ENCODE measurements at places on chromosomes 3 and 15.
A peak's percentile ranks its signal among the peaks of the same experiment; 100 is the strongest.

GRCh38 chr3:16307832-16308531 is 43.0 kb downstream of the OXNAD1 start:
- no peak for DNase-seq

DNA sequence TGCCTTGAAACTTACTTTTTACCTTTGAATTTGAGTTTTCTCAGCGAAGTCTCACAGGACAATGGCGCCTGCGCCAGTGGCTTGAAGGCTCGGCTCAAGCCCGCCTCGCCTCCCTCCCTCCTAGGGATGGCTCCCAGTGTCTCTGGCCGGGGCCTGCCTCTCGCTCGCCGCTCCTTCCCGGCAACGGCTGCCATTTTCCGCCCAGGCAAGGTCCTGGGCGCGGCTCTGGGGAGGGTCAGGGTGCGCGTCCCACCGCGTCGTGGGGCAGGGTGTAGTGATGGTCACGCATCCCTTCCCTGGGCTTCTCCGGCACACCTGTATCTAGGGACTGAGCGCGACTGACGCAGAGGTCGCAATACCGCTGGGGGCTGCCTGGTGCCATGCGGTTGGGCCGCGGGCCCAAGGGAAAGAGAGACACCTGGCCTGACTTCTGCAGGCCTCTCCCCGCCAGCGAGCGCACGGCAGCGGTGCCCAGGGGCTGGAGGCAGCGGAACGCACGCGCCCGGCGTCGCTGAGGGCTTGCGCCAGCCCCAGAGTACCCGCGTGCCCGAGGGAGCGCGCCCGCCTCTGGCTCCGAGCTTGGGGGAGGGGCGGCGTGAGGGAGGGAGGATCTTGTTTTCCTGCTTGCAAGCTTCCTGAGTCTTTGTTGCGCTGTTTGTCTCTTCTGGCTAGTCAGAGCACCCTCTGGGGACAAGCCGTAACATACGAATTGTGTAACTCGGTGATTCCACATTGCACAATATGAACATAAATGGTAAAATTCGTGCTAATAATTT is 20.7 kb upstream of the FEM1B start:
- no peak for DNase-seq

DNA sequence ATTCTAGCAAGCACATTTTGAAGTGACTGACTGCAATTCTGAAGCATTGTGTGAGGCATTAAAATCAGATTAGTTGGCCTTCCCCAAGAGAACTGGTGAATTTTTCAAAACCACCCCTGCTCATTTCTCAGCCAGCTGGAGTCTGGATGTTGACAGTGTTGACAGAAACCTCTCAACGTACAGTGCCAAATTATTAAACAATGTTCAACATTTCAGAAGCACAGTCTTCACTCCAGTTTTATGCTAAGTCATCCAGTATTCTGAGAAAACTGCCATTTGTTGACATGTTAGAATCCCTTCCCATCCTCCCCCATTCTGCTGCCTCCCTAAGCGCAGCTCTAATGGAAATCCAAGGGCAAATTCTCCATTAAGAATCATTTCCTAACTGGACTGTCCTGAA is 369.3 kb upstream of the TRIM42 start:
- DNase-seq, result no peak

DNA sequence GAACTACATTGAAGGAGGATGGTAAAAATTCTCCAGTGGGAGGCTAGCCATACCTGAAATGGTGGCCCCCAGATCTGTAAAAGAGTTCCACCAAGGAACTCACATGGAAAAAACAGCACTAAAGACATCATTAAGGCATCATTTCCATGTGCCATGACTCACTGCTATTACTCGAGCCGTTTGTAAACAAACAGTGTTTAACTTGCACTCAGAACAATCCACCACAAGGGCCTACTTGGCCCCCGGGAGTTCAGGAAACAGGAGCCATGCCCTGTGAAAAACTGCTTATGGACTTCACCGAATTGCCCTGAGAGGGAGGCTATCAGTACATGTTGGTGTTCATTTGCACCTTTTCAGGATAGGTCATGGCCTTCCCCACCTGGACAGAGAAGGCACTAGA is 18.2 kb downstream of the CCR4 start:
- DNase-seq, result no peak

GRCh38 chr15:54288049-54288448 is 309.8 kb downstream of the UNC13C start:
- DNase-seq, result no peak

GRCh38 chr3:59607656-59608055 is 557.8 kb upstream of the CFAP20DC start:
- no peak for DNase-seq

- no peak for DNase-seq
Measured at GRCh38 chr3:61060411-61060861, 190.8 kb downstream of the FHIT start.

DNA sequence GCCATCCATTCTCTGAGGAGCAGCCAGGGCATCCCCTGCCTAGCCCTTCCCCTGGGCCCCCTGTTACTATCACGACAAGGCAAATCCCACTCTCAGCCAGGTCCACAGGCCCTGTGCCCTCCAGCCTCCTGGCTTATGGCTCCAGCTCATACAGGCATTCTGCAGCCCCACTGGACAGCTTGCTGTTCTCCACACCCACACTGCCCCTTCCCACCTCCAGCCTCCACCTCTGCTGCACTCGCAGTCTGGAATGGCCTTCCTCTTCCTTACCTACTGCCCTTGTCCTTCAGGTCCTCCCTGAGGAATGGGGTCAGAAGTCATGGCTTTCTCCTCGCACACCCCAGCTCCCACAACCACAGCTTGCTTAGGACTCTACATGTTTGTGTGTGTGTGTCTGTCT is 40.4 kb downstream of the CCDC33 start:
- no peak for DNase-seq

GRCh38 chr15:48845123-48845522 is 32.8 kb upstream of the EID1 start:
- no peak for DNase-seq

DNA sequence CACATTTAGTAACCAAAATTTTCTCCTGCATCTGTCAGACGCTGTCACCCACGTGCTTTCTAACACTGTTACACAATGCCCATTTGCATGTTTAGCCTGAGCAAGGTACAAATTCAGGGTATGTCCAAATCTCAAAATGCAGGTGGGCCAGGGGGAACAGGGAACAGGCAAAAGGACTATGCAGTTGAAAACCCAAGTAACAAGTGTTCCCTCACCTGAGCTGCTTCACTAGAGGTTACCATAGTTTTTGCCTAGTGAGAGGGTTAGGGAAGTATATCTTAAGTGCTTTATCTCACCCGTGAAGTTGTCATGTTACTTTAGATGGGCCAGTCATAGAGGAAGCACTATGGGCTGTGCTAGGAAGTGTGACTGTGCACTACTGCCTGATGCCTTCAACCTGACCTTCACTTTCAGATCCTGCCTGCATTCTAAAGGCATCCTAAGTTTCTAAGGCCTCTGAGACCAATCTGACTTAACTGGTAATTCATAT is 6.0 kb upstream of the TMEM87A start:
- no peak for DNase-seq

DNA sequence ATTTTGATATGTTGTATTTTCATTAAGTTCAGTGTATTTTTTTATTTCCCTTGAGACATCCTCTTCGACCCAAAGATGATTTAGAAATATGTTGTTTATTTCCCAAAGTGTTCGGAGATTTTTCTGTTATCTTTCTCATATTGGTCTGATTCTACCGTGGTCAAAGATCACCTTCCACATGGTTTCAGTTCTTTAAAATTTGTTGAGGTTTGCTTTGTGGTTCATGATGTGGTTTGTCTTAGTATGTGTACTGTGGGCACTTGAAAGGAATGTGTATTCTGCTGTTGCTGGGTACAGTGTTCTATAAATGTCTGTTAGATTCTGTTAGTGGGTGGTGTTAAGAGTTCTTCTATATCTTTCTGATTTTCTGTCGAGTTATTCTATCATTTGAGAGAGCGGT is 103.4 kb upstream of the FHIT start:
- DNase-seq, result no peak

GRCh38 chr3:1197051-1197450 is 104.2 kb downstream of the CNTN6 start:
- DNase-seq, result no peak

DNA sequence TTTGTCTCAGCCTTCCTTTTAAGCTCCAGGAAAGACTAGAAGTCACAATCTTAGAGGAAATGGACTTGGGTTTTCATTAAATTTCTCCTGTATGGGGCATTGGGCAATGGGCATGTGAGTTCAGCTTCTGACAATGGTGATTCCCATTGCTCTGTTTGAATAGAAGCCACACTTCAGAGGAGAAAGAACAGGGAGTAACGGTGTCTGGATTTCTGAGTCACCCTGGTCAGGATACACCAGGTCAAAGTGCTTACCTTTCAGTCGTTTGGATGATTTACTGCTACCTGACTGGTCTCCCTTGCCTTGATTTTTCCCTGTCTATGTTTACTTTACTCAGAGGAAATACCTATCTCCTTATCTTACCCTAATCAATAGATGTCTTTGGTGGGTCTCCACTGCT is 111.7 kb upstream of the VEPH1 start:
- DNase-seq, result no peak

DNA sequence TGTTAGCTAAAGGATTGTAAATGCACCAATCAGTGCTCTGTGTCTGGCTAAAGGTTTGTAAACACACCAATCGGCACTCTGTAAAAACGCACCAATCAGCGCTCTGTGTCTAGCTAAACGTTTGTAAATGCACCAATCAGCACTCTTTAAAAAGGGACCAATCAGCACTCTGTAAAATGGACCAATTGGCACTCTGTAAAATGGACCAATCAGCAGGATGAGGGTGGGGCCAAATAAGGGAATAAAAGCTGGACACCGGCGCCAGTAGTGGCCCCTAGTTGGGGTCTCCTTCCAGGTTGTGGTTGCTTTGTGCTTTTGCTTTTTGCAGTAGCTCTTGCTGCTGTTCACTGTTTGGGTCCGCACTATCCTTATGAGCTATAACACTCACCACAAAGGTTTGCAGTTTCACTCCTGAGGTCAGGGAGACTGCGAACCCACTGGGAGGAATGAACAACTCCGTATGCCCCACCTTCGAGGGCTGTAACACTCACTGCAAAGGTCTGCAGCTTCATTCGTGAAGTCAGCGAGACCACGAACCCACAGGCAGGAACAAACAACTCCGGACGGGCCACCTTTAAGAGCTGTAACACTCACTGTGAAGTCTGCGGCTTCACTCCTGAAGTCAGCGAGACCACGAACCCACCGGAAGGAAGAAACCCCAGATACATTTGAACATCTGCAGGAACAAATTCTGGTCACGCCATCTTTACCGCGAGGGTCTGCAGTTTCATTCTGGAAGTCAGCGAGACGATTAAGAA is 1.1 kb upstream of the SUCLG2 start:
- DNase-seq, result peak; percentile 57

DNA sequence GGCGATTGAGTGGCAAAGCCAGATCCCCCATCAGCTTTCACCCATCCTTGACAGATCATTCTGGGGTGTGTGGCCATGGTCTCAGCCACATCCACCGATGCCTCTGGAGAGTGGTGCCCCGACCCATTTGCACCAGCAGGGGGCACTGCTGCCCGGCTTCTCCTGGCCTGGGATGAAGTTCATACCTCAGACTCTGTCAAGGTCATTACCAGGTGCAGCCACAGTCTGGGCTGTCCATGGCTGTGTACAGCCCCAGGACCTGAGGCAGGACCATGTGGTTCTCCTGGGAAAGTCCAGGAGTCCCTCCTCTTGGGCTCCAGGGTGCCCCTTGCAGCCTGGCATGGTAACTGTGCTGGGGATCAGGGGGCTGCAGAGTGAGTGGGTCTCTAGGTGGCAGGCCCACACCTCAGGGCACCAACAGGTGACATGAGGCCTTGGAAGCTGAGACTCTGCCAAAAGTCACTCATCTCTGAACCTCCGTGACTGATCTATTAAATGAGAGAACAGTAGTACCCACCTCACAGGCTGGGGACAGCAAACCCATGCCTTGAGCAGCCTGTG is 67.2 kb downstream of the CACNA2D2 start:
- no peak for DNase-seq

DNA sequence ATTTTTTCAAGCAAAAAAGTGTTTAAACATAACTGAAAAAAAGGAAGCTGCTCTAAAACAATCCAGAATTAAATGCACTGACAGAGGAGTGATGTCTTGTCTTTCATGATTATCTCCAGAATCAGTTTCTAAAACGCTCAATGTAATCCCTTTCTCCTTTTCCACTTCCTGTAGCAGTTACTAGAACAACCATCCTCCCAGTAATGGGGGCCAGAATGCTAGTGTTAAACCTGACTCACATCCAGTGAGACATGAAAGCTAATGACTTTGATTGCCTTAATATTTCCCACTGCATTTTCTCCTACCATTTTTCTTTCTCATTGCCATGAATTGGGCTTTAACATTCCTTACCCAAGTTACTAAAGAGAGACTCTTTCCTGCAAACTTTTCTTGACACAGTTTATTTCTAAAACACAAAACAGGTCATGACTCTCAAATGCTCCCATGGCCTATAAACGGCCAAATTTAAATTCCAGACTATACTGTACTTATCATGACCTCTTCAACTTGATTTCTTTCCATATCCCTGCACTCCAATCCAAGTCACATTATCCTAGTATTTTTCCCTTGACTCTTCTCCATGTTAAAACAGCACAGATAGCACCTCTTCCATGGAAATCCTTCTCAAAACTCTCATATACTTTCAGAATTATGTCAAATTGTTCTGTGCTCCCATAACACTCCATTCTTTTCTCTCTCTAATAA is 341.4 kb downstream of the NAALADL2 start:
- DNase-seq, result no peak

DNA sequence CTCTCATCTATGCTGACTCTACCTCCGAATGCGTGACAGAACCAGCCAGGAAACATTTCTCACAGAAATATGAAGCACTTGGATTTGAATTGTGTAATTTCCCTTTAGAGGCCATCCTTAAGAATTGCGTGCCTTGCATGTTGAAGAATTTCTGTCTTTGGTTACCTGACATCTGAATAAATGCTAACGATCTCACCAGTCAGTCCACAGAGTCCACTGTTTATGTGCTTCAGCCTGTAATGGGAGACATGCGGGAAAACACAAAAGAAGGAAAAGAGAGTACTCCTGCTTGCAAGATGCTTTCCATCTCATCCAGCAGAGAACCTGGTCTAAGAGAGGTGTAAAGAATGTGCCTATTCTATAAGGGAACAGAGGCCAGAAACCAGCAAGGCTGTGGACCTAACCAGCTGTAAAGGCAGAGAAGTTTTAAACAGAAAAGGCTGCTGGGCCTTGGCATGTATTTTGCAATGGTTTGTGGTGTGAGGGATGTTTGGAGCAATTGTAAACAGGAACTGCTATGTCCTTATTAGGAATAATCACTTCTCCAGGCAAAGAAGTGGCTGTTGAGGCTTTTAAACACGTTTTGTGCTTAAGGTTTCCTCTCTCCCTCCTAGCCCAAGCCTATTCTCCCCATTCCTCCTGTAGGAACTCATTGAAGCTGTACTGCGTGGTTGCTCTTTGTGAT is 36.4 kb upstream of the BOC start:
- DNase-seq, result no peak

DNA sequence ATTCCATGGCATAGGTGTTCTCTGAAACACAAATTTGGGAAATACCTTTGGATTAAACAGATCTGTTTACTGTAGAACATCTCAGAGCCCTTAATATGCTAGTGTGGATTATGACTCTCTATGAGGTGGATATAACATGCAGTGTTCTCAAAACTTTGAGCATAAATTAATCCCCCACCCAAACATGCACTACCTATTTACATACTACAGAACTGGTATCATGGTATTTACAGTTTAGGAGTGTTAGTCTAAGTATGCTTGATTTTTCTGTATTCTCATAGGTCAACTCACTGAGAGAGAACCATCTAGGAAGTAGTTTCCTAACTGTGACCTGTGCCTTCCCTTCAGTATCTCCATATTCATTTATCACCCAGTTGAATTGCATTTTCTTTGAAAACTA is 30.9 kb upstream of the ZNF609 start:
- DNase-seq, result no peak
